Activated T-helper 1 cell treated with anti-CD3 and anti-CD28 coated beads, Interleukin-2, amount 50 U/mL, for 16 hours (primary cell): ENCODE measurements at places on chromosomes 16 and 17.

DNA sequence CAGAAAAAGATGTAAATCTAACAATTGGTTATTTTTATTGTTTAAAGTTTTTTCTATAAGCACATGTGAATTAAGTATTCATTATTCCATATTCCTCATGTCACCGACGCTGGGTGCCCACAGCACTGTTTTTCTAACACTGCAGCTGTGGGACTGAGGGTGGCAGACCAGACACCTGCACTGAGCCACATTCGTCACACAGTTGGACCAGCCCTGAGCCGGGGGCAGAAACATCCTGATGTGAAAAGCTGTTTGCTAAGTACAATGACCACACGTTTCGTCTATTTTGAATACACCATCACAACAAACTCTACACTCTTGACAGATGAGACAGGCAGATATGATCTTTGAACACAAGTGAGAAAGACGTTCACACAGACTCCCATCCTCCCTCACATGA is 749.5 kb downstream of the KCNJ18 start:
- DNase-seq, result no peak

- no peak for DNase-seq
These were observed 9.3 kb downstream of the HDAC5 start for GRCh38 chr17:44113868-44114840.

DNA sequence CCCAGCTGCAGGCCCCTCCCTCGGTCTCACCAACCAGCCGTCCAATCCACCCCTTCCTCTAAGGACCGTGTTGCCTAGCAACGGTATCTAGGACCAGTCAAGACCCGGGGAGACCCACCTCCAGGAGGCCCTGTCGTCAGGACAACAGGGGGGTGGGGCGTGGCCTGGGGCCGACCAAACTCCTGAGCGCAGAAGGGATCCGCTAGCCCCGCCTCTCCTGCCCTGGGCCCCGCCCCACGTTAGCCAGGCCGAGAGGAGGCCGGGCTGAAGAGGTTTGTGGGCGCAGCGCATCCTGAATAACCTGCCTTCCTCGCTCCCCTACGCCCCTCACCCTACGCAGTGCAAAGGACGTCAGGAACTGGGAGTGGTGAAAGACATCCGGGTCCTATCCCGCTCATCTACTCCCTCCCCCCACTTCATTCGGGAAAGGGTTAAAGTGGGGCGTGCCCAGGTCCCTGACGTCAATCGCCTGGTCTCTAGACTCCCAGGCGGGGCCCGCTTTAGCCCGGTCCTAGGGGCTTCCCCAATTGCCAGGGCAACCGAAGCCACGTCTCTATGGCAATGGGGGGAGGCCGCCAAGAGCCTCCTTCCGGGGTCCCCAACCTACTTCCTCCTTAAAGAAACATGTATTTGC is 14.7 kb downstream of the DLG4 start:
- DNase-seq, result peak; percentile 87

DNA sequence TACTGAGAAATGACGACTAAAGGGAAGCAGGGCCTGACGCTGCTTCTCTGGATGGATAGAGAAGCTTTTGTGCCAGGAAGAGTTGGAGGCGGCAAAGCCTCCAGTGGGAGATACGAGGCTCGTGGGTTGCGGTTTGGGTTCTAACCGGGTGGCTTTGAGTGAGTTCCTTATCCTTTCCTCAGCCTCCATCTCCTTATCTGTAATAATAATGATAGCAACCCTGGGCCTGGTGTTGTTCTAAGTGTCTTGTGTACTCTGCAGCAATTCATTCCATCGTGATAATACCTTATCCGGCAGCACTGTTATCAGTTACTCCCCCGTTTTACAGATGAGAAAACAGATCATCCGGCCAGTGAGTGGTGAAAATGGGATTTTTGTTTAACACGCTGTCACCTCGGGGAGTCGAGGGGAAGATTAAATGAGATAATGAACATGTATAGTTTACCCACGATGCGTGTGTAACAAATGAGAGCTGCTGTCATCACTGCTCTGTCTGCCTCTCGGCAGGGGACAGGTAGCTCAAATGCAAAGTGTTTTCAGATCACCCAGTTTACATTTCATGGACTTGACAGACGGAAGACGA is 52.0 kb upstream of the LHX1 start:
- DNase-seq, result no peak

DNA sequence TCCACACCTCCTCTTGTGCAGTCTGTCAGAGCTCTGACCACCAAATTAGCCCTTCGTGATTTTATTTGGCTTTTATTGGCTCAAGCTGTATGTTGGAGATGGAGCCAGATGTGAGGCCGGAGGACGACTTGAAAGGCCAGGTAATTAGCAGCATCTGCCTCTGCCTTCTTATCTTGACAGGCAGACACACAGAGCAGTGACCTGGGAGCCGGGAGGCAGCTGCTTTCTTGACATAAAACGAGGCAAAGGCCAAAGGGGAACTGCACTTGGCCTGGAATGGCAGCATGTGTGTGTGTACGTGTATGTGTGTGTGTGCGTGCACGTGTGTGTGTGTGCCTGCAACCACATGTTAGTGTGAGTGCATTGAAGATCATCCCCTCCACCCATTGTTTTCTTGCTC is 56.9 kb upstream of the BRD7 start:
- no peak for DNase-seq
